ENCODE measurements at places on chromosomes 6 and 20. TPM values are rescaled to one million over a fixed set of nuclear protein-coding genes. Genes with fewer than 3 reads are reported as not detected.

DNA sequence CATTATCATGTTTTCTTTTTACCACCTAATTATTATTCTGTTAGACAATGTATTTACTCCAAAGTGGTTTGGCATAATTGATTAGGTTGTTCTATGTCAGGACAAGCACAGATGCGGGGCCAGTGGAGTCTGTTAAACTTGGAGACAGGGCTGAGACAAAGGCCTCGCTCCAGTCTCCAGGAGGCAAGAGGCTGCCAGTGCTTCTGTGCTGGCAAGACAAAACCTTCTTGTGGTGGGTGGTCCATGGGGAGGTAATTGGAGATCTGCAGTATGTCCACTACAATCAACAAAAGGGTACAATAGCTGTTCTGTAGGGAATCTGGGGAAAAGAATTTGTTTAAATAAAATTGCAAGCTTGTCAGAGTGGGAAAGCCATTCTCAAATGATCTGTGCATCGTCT is 677.2 kb upstream of the SLC35B3 start:
- DNase-seq: no peak

DNA sequence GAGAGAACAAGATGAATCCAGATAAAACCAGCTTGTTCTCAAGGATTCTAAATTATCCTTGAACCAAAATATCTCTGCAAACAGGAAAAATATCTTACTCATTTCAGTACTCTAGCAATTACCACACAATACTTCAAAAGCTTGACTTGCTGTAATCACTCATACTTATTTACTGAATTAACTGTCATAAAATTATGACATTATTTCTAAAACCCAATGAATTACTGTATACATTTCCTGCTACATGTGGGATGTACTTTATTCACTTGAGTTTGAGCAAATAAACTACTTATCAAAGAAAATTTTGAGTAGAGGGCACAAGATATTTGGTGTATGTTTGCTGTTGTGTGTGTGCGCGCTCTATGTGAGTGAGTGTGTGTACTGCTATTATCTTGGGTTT is 9.7 kb downstream of the EIF2S2 start:
- no peak for DNase-seq

DNA sequence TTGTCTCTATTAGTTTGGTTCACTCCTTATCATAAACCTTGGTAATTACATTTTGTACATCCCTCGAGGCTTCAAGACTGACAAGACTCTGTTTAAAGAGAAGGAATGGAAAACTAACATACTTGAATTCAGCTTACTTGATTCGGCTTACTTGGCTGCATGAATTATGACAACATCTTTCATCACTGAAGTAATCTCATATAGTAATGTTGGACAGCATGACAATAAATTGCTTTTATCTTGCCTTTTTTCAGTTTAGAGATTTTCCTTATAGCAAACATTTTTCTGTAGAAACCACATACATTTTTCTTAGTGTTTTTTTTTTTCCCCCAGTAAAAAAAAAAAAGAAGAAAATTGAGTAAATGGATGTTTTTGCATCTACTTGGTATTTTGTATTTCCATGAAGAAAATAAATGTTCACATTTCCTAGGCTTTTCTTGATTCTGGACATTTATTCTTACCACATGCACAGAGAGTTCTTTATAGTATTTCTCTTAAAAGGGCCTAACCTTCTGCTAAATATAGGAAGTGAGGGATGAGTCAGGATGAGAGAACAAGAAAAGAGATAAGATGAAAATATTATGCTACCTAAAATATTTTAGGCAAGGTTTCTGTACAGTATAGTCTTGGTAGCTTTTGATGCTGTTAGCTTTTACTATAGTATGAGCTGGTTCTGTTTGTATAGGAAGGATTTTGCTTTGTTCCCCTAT is 101.0 kb upstream of the HDGFL1 start:
- no peak for DNase-seq

GRCh38 chr20:38430679-38431325 is 4.3 kb downstream of the SNHG17 start:
- DNase-seq: no peak

DNA sequence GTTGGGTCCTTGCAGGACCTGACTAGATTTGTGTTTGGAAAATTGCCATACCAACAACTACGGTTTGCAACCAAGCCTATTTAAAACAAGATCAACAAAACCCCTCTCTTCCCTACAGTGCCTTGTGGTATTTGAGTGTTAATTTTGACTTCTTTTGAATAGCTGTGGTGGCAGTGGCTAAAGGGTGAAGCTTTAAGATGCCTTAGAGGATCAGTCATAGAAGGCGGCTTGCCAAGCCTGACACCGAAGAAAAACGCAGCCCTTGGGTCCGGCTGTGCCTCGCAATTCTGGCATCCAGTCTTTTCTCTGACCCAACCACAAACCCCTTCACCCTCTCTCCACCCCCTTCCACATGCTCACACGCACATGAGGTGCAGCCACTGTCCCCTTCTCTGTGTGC is 32.6 kb downstream of the BMP6 start:
- no peak for DNase-seq

- no peak for DNase-seq
These were observed 34.6 kb downstream of the HLA-F start for GRCh38 chr6:29757701-29758293.

DNA sequence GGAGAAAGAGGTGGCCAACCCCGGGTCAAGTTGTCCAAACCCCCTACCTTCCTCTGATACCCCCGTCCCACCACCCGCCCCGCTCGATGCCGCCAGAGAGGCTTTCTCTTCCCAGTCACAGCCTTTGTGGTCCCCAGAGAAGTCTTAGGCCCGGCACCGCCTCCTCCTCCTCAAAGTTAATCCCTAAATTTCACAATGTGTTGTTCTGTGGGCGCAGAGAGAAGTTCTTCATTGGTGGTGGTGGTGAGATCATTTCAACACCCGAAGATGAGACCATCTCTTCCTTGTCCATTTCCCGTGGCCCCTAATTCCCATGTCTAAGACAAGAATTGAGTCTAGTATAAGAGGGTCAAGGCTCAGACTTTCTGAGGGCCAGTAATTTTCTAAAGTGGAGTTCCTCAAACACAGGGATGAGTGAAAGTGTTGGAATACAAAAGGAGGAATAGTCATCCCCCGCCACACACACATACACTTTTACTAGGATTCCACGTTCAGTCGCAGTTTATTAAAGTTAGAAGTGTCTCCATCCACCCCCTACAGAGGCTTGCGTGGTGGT is 10.4 kb downstream of the TRIM31 start:
- no peak for DNase-seq

Gene RTEL1
- 12.2 TPM for polyA plus RNA-seq

Gene MLN
- polyA plus RNA-seq: not detected

Gene SLC4A11
- polyA plus RNA-seq: 2.3 TPM

Measured in hindlimb muscle (tissue), 1 donor.